ENCODE measurements at places on chromosomes 6 and 20. TPM values are rescaled to one million over a fixed set of nuclear protein-coding genes. Genes with fewer than 3 reads are reported as not detected.

GRCh38 chr6:26075063-26075717 is 12.0 kb upstream of the HFE start:
- H3K27ac ChIP-seq: no peak overlapping the region
- no peaks in the 10 kb centered on the region for H3K36me3 ChIP-seq
- no peaks in the 10 kb centered on the region for H3K4me1 ChIP-seq
- DNase-seq: no peak
- H3K4me3 ChIP-seq: no peak overlapping the region

DNA sequence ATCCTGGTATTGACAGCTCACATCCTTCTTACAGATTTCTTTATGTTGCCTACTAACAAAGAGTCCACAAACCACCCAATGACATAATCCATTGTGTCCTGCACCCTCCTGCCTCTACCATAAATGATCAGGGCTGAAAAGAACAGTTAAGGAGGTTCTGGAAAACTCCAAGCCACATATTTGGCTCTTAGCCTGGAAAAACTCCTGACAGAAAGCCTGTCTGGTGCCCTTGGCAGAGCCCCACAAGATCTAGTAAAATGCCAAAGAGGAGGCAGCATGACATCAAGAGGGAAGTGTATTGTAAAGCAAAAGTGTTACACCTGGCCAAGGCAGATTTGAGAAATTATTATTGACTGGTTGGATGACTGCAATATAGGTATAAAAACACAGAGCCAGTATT is 126.4 kb upstream of the VGLL2 start:
- no peaks in the 10 kb centered on the region for H3K27me3 ChIP-seq
- H3K4me1 ChIP-seq: peaks cover 36% of the 10 kb centered on the region
- no peak overlapping the region for H3K4me3 ChIP-seq
- DNase-seq: peak; percentile 76

DNA sequence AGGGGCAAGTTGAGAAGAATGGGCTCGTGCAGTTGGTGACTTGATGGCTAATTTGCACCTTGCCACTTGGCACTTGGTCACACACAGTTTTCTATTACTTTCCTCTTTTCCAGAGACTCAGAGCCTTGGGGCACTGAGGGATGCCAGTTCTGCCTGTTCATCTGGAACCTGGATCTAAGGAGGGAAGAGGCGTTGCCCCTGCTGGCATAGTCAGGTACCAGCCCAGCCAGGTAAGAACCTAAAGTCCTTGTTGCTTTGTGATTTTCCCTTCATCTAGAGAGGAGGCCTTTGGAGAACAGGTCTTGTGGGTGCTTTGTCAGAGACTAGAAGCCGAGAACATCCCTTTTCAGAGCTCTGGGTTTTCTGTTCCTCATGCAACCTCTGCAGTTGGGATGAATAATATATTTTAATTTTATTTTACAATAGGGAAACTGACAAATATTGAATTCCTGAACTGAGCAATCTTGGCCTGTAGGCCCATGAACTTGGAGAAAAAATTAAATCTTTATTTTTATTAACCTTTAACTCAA is 11.4 kb downstream of the SYTL3 start:
- peaks cover 11% of the 10 kb centered on the region for H3K4me1 ChIP-seq
- no peak overlapping the region for H3K4me3 ChIP-seq
- no peak for DNase-seq

GRCh38 chr6:157236040-157236725 is 87.1 kb downstream of the TMEM242 start:
- peaks cover 31% of the 10 kb centered on the region for H3K4me1 ChIP-seq
- no peak for DNase-seq
- H3K27me3 ChIP-seq: no peaks in the 10 kb centered on the region
- no peaks in the 10 kb centered on the region for H3K36me3 ChIP-seq
- H3K4me3 ChIP-seq: peak overlapping the region; percentile 57

- no peaks in the 10 kb centered on the region for H3K4me1 ChIP-seq
- DNase-seq: no peak
- H3K36me3 ChIP-seq: no peaks in the 10 kb centered on the region
- no peak overlapping the region for H3K4me3 ChIP-seq
- H3K27me3 ChIP-seq: no peaks in the 10 kb centered on the region
These were observed 8.8 kb downstream of the MDFI start for GRCh38 chr6:41647061-41647511.

GRCh38 chr6:128259730-128260685 is 260.4 kb downstream of the PTPRK start:
- H3K36me3 ChIP-seq: no peaks in the 10 kb centered on the region
- H3K27me3 ChIP-seq: no peaks in the 10 kb centered on the region
- no peaks in the 10 kb centered on the region for H3K4me1 ChIP-seq

DNA sequence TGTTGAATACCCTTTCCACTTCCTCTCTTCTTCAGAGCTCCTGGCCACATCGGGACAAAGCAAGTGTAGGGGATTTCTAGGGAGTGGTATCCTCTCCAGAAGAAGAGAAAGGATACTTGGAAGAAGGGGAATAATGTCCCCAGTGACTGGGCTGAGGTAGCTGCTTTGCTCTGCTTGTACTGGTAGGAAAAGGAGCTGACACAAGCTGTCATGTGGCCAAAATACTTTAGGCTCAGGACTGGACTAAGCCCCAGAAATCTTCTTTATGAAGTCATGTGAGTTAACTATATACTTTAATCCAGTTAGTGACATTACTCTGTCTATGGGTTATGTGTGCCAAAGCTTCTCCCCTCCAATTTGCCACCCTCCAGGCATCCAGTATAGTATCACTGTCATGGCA is 40.5 kb downstream of the AKIRIN2 start:
- no peaks in the 10 kb centered on the region for H3K36me3 ChIP-seq
- H3K4me1 ChIP-seq: peaks cover 48% of the 10 kb centered on the region
- no peak overlapping the region for H3K4me3 ChIP-seq
- no peaks in the 10 kb centered on the region for H3K27me3 ChIP-seq
- DNase-seq: no peak

DNA sequence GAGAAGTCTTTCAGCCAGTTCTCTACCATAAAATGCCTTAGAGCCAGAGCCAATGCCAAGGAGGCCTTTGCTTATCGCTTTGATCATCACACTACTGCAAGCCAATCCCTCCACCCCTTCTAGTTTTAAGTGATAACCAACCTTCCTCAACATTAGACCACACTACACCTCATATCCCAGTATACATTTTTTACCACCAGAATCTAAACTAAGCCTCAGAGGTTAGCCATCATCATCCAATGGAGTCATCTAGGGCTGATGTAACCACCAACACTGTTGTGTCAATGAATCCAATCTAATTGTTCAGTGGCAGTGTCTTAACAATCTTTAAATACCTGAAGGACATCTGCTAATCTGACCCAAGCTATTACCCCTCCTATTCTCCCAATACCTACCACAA is 6.4 kb downstream of the ZUP1 start:
- H3K4me3 ChIP-seq: no peak overlapping the region
- no peak overlapping the region for H3K27ac ChIP-seq
- H3K27me3 ChIP-seq: no peaks in the 10 kb centered on the region
- no peak for DNase-seq
- no peaks in the 10 kb centered on the region for H3K36me3 ChIP-seq
- H3K4me1 ChIP-seq: peaks cover 14% of the 10 kb centered on the region

- no peak for DNase-seq
- H3K36me3 ChIP-seq: no peaks in the 10 kb centered on the region
- no peaks in the 10 kb centered on the region for H3K4me1 ChIP-seq
- H3K27me3 ChIP-seq: no peaks in the 10 kb centered on the region
These were observed 56.7 kb downstream of the VEGFA start for GRCh38 chr6:43826730-43827129.

Gene FITM2
- total RNA-seq: 10.1 TPM

Gene OR2B6
- total RNA-seq: not detected

Gene PNPLA1
- total RNA-seq: not detected

Gene CDH22
- 0.31 TPM for total RNA-seq

Gene ASIP
- total RNA-seq: not detected

Gene CCDC167
- total RNA-seq: 29.0 TPM

Gene TCP11
- total RNA-seq: 0.41 TPM

Data from gastrocnemius medialis (tissue), 4 donors.